ENCODE measurements at places on chromosomes 1 and 21. TPM values are rescaled to one million over a fixed set of nuclear protein-coding genes. Genes with fewer than 3 reads are reported as not detected.
A peak's percentile ranks its signal among the peaks of the same experiment; 100 is the strongest.

TEX38 gene
- total RNA-seq, result not detected

DNA sequence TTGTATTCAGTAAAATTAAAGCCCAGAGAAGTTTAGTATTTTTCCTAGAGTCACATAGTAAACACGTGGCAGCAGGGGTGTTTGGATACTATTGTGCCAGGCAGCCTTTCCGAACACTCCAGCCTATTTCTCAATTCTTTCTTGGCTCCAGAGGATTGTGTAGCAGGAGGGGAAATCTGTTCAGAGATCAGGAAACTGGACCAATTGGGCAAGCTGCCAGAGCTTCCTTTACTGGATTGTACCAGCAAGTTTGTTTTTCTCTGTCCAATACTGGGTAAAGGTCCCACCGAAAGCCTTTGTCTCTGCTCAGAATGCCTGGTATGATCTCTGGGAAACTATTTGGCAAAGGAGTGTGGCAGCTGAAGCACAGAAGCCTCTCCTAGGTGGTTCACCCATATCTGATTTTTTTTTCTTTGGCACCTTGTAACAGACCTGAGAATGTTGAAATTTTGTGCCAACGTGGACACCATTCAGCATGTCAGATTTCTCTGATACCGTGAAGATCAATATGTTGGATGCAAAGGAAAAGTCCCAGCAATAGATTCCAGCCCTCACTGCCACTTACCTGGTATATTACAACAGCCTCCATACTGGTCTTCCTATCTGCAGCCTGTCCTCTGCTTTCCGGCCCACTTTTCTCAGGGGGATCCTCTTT lies 126.2 kb downstream of the FGGY start:
- H3K4me3 ChIP-seq, result no peak overlapping the region
- DNase-seq, result no peak
- no peak overlapping the region for H3K27ac ChIP-seq
- H3K27me3 ChIP-seq, result no peaks in the 10 kb centered on the region
- no peaks in the 10 kb centered on the region for H3K4me1 ChIP-seq
- no peaks in the 10 kb centered on the region for H3K36me3 ChIP-seq

GRHL3 gene
- not detected for total RNA-seq

- H3K36me3 ChIP-seq, result no peaks in the 10 kb centered on the region
- peaks cover 16% of the 10 kb centered on the region for H3K4me1 ChIP-seq
- H3K27me3 ChIP-seq, result peaks cover 46% of the 10 kb centered on the region
- no peak overlapping the region for H3K27ac ChIP-seq
- H3K4me3 ChIP-seq, result no peak overlapping the region
These were observed 30.8 kb downstream of the RHEX start for GRCh38 chr1:206083750-206084149.

MAN1C1 gene
- total RNA-seq, result 2.9 TPM

- H3K27me3 ChIP-seq, result no peaks in the 10 kb centered on the region
- H3K4me1 ChIP-seq, result no peaks in the 10 kb centered on the region
- H3K4me3 ChIP-seq, result no peak overlapping the region
- no peak overlapping the region for H3K27ac ChIP-seq
- no peak for DNase-seq
- no peaks in the 10 kb centered on the region for H3K36me3 ChIP-seq
These were observed 74.3 kb downstream of the DDR2 start for GRCh38 chr1:162706606-162707005.

ERRFI1 gene
- 2.0 TPM for total RNA-seq

- no peaks in the 10 kb centered on the region for H3K36me3 ChIP-seq
- H3K4me1 ChIP-seq, result no peaks in the 10 kb centered on the region
- no peak overlapping the region for H3K27ac ChIP-seq
- DNase-seq, result peak; percentile 84
- no peaks in the 10 kb centered on the region for H3K27me3 ChIP-seq
These were observed 36.7 kb downstream of the ZNF695 start for GRCh38 chr1:246971090-246971721.

PTGER3 gene
- total RNA-seq, result 0.62 TPM

- no peaks in the 10 kb centered on the region for H3K36me3 ChIP-seq
- no peak overlapping the region for H3K4me3 ChIP-seq
- no peak for DNase-seq
- no peak overlapping the region for H3K27ac ChIP-seq
- H3K27me3 ChIP-seq, result no peaks in the 10 kb centered on the region
These were observed 9.9 kb upstream of the NCF2 start for GRCh38 chr1:183600136-183600535.

MMEL1 gene
- total RNA-seq, result 0.54 TPM

DNA sequence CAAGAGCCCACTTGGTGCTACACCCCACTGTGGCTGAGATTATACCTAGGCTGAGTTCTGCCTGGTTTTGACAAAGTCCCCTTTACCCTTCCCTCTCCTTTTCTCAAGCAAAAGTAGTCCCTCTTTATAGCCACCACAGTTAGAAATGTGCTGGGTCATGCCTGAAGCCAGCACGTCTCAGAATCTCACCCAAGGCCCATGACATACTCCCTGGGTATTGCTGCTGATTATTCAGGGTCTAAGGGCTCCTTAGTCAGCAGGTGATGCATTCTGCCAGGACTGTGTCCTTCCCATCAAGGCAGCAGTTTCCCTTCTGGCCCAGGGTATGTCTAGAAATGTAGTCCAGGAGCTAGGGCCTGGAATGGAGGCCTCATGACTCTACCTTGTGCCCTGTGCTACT lies 67.3 kb upstream of the COX20 start:
- no peak overlapping the region for H3K27ac ChIP-seq
- no peak overlapping the region for H3K4me3 ChIP-seq
- H3K36me3 ChIP-seq, result no peaks in the 10 kb centered on the region
- H3K27me3 ChIP-seq, result peaks cover 8% of the 10 kb centered on the region
- no peak for DNase-seq

EXTL1 gene
- not detected for total RNA-seq

GRCh38 chr1:228039986-228040385 lies 33.2 kb downstream of the WNT3A start:
- H3K4me3 ChIP-seq, result no peak overlapping the region
- no peaks in the 10 kb centered on the region for H3K4me1 ChIP-seq
- peaks cover 14% of the 10 kb centered on the region for H3K27me3 ChIP-seq
- no peaks in the 10 kb centered on the region for H3K36me3 ChIP-seq

- no peak overlapping the region for H3K27ac ChIP-seq
- H3K4me1 ChIP-seq, result peaks cover 8% of the 10 kb centered on the region
- H3K4me3 ChIP-seq, result no peak overlapping the region
- no peak for DNase-seq
- peaks cover 2% of the 10 kb centered on the region for H3K27me3 ChIP-seq
These were observed 157.4 kb downstream of the SIPA1L2 start for GRCh38 chr1:232472485-232473041.

DNA sequence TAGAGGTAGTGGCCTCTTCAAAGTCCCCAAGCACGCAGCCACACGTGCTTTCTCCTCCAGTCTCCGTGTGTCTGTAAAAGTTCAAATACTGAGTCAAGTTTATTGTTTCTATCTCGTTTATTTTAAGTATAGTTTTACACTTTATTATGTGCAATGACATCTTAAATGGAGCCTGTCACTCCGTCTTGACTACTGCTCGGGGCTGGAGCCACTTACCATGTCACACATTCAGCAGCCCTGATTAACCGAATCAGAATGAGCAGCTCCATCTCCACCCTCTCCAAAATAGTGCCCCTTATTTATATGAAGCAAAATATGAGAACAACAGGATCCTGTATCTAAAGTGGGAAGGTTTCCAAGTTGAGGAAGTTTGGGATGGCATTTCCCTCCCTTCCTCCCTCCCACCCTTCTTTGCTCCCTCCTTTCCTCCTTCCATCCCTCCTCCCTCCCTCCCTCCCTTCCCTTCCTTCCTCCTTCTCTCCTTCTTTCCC lies 201.0 kb downstream of the PBX1 start:
- no peak overlapping the region for H3K4me3 ChIP-seq
- H3K4me1 ChIP-seq, result no peaks in the 10 kb centered on the region
- no peak for DNase-seq
- H3K36me3 ChIP-seq, result no peaks in the 10 kb centered on the region
- H3K27me3 ChIP-seq, result no peaks in the 10 kb centered on the region

DNA sequence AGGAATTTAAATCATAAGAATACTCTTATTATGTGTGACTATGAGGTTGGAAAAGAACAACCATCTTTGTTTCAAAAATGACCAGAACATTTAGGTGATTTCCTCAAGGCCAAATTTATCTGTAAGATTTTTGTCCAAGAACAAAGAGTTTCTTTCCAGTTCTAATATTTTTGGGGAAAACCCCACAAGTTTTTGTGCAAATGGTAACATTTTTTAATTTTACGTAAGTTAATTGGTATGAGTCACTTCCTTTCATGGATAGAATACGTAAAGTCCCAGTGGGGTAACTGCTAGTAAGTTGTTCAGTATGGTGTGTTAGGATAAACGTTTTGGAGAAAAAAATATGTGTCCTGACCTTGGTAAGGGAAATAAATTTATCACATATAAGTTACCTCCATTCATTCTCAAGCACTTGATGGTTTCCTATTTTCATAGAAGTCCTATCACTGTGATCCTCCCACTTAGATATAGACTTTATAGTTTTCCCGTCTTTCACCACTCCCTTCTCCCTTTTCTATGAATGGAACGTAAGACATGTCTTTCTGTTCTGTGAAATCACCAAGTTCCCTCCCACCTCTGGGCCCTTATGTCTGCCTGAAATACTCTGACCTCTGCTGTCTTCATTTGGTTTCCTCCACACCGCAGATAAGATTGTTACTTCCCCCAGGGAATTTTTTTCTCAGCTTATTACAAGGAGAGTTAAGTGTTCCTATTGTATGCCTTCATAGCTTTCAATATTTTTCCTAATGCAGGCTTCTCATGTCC lies 34.9 kb upstream of the TSNAX start:
- DNase-seq, result no peak
- no peaks in the 10 kb centered on the region for H3K36me3 ChIP-seq
- H3K27ac ChIP-seq, result no peak overlapping the region
- peaks cover 4% of the 10 kb centered on the region for H3K4me1 ChIP-seq
- no peak overlapping the region for H3K4me3 ChIP-seq

TPTE gene
- total RNA-seq, result not detected

GRCh38 chr1:243507001-243507671 lies 251.3 kb downstream of the SDCCAG8 start:
- no peak overlapping the region for H3K4me3 ChIP-seq
- peak; percentile 52 for DNase-seq
- peaks cover 25% of the 10 kb centered on the region for H3K36me3 ChIP-seq
- no peak overlapping the region for H3K27ac ChIP-seq
- peaks cover 9% of the 10 kb centered on the region for H3K4me1 ChIP-seq

APCS gene
- not detected for total RNA-seq

DNA sequence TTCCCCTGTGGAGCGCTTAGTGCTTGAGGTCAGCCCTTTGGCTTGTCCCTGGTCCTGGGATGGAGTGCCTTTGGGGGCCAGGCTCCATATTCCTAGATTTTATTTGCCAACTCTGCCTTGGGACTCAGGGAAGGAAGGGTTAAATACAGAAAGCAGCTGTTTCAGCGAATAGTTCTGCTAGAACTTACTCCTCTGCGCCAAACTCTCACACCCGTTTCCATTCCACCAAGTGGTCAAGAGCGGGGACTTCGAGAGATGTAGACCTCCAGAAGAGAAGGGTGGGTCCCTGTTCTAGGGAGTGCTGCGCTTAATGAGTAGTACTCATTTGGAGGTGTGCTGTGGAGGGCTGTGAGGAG lies 704 bp upstream of the TOMM40L start:
- no peaks in the 10 kb centered on the region for H3K27me3 ChIP-seq
- H3K27ac ChIP-seq, result peak overlapping the region; percentile 99
- H3K4me1 ChIP-seq, result peaks cover 31% of the 10 kb centered on the region
- H3K36me3 ChIP-seq, result peaks cover 17% of the 10 kb centered on the region
- peak overlapping the region; percentile 99 for H3K4me3 ChIP-seq

DNA sequence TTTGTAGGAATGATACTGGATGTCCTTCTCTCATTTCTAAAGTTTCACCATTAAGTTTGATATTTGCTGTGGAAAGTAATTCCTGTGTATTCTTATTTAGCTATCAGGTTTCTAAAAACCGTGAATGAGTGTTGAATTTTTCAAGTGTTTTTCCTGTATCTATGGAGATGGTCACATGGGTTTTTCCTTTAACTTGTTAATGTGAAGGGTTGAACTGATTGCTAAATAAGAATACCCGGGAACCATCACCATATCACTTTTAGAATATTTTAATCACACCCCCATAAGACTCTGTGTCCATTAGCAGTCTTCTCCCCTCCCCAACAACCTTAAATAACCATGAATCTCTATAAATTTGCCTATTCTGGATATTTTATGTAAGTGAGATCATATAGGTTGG lies 16.5 kb upstream of the ASAP3 start:
- DNase-seq, result no peak
- peaks cover 3% of the 10 kb centered on the region for H3K36me3 ChIP-seq
- H3K4me1 ChIP-seq, result no peaks in the 10 kb centered on the region

CLCA4 gene
- total RNA-seq, result not detected

GRCh38 chr1:42845866-42846256 lies 552 bp upstream of the ZNF691 start:
- H3K4me1 ChIP-seq, result peaks cover 31% of the 10 kb centered on the region
- H3K27me3 ChIP-seq, result no peaks in the 10 kb centered on the region
- H3K4me3 ChIP-seq, result peak overlapping the region; percentile 96
- peak overlapping the region; percentile 84 for H3K27ac ChIP-seq

PAPPA2 gene
- 0.02 TPM for total RNA-seq

ZNF670 gene
- 2.8 TPM for total RNA-seq

DNA sequence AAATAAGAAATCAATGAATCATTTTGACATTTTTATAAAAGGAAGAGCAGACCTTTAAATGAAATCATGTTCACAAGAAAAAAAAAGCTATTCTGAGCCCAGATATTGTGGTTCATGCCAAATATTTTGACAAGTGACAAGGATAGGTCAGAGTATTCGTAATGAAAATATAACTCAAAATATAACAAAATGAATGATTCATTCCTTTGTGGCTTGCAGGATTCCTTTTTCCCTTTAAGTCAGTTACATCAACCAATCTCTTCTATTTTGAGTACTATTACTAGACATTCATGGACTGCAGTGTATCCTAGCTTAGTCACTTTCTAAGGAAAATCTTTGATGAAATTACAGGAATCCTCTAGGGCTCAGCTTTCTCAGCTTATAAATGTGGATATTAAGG lies 188.7 kb downstream of the COL11A1 start:
- no peak overlapping the region for H3K4me3 ChIP-seq
- H3K27ac ChIP-seq, result no peak overlapping the region
- H3K4me1 ChIP-seq, result no peaks in the 10 kb centered on the region

DNA sequence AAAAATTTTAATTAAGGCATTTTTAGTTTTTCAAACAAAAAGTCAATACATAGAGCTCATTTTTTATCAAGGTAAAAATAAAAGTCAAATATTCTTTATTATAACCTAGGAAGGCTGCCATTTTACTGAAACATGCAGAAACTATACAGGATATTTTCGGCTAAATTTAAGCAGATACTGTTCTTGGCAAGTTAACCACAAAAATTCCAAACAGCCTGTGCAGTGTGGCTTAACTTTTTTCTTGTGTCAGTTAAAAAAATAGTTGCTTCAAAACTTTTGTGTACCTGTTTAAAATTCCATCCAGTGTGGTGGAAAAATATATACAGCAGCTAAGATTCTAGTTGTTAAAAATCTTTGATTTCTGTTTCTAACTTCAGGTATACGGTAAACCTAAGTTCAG lies 135.0 kb downstream of the ATP5PO start:
- H3K4me3 ChIP-seq, result no peak overlapping the region
- no peaks in the 10 kb centered on the region for H3K27me3 ChIP-seq
- H3K4me1 ChIP-seq, result no peaks in the 10 kb centered on the region
- H3K27ac ChIP-seq, result no peak overlapping the region

GRCh38 chr1:232628335-232629249 lies 1.3 kb downstream of the SIPA1L2 start:
- H3K36me3 ChIP-seq, result no peaks in the 10 kb centered on the region
- no peak for DNase-seq
- peak overlapping the region; percentile 87 for H3K4me3 ChIP-seq
- peak overlapping the region; percentile 76 for H3K27ac ChIP-seq
